ENCODE measurements at places on chromosomes 1 and 21.

DNA sequence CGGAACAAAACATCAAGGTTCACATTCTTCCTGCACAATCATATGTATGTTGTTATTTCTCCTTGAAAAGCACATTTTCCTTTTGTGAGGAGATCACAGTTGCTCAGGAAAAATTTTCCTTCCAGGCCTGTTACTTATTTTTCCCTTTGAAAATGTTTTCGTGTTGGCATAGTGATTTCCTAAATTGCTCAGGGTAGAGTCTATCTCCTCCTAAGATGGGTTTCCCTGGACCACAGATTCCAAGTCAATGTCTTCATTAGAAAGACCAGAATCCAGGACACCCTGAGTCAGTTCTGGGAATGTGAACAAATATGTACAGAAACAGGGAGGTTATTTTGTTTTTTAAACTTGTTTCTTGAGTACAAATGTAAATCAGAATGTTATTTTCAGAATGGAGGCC lies 94.3 kb upstream of the C1orf105 start:
- no peak for DNase-seq

GRCh38 chr1:230425252-230426091 lies 660 bp downstream of the PGBD5 start:
- DNase-seq, result no peak

DNA sequence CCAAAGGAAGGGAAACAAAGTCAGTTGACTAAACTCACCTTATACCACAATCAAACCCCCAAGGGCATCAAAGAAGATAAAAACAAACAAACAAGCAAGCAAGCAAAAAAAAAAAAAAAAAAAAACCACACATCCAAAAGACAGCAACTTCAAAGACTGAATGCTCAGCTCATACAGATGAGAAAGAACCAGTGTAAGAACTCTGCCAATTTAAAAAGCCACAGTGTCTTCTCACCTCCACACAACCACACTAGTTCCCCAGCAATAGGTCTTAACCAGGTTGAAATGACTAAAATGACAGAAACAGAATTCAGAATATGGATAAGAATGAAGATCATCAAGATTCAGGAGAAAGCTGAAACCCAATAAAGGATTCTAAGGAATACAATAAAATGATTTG lies 193.4 kb downstream of the FAF1 start:
- no peak for DNase-seq

GRCh38 chr1:223479261-223479660 lies 86.0 kb downstream of the CCDC185 start:
- no peak for DNase-seq

DNA sequence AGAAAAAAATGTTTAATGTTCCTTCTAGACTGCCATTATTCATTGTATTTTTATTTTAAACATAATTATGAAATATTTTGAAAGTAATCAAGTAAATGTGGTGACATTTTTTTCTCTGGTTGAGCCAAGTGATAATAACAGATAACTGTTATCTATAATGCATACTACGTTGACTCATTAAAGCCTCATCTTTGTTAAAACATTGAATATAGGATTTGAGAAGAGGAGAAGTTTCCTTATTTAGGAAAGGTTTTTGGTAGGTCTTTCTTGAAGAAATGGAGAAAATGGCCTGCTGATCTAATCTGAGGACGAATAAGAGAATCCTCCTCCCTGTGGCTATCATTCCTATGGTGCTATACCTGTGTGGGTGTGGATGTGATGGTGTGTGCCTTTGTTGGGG lies 89.0 kb downstream of the NFIA start:
- DNase-seq, result no peak

DNA sequence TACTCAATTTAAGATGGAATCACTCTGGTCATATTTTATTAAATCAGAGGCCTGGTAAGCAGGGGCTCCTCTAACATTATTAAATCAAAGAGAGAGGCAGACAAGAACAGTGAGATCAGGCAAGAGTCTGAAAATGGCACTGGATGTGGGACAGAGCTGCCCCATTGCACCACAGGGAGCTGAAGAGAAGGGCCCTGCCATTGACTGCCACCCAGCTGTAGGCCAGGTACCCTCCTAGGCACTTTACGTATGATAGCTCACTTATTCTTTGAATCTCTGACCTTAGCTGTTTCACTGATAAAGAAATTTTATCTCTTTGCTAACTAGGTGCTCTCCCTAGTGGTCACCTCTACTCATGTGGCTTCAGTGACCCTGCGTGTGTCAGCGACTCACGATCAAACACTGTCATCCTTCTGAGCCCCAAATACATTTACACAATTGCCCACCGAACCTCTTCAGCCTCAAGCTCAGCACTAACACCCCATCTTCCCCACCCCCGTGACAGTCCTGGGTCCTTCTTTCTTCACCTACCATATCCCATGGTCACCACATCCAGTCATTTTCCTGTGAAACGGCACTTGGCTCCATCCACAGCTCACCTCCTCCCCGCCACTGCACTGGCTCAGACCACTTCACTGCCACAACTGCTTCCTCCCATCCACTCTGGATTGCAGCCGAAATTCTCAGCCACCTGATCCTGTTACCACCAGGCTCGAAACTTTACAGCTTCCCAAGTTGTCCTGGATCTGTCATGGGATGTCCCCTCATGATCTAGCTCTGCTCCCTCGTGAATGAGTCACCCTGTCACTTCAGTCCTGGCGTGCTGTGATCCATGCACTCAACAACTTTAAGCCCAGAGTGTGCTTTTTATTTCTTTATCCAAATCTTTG lies 97.3 kb upstream of the SYT6 start:
- DNase-seq, result no peak

Measured in activated CD4-positive, alpha-beta T cell treated with anti-CD3 and anti-CD28 coated beads, Interleukin-2, amount 50 U/mL, for 16 hours (primary cell).